Stimulated activated naive CD8-positive, alpha-beta T cell treated with anti-CD3 and anti-CD28 coated beads, Interleukin-15, Interleukin-2, amounts not matched to agents 100 U/mL and 50 U/mL, for 24 hours (primary cell): ENCODE measurements at places on chromosomes 7 and 10.

DNA sequence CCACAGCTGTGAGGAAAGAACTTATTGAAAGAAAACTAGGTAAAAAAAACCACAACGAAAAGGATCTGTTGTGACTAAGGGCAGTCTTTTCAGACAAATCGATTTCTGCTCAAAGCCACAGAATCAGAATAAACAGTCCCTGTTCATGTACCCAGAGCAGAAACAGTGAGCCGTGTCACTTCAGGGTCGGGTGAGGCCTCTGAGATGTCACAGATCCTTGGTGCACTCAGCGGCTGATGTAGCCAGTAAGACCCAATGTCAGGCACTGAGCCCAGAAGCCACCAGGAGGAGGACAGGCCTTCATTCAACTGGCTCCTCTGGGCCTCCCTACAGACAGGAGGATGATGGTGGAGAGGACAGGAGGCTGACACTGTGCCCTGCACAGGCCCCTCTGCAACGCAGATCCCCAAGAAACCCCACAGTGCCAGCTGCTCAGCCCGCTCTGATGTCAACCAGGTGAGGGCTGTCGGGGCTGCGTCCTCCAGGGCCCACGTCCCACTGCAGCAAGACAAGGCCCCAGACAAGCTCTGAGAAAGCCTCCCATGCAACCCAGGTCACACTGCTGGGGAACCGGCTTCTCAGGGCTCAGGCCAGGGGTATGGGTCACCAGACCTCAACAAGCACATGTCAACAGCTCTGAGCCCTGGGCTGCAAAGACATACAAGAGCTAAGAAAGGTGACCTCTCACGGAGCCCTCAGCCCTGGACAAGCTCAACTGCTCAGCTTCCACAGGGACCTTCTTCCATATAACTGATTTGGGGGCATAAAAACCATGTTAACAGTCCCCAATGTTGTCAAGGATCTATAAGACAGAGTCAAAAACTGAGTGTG lies 190.6 kb downstream of the PARD3 start:
- DNase-seq: no peak

DNA sequence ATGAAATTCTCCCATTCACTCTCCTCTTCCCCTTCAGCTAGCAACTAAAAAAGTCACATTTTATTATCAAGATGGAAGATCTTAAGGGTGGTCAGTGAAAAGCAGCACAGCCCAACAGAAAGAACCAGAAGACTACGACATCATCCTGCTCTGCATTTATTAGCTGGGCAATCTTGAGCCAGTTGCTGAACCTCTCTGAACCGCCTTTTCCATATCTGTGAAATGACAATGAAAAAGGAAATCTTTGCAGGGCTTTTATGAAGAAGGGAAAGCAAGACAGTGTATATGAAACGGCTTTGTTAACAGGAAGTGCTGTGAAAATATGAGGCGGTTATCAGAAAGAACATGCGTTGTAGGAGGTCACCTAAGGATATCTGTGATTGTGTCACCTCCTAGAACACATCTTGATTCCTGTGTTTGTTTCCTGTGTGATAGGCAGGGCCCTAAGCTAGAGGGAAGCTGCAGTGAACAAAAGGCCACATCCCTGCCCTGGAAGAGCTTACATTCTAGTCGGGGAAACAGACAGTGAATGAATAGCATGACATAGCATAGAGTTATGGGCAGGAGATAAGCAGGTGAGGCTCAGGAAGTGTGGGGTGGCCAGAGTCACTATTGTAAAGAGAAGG lies 36.0 kb upstream of the KCNMA1 start:
- no peak for DNase-seq

GRCh38 chr10:12513003-12513365 lies 163.6 kb downstream of the CAMK1D start:
- no peak for DNase-seq

DNA sequence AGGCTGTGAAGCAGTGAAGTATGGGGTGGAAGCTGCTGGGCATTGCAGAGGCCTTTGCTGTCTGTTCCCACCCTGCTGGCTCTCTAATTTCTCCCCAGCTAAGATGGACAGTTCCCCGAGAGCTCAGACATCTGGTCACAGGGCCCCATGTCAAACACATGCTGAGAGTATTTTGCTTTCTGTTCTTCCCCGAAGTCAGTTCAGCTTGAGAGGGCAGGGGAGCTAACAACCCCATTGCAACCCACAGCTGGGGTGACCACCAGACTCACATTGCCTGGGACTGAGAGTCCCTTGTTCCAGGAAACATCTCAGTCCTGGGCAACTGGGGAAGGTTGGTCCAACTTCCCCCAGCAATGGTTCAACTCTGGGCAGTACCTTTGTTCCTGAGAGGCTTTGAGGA lies 52.8 kb downstream of the ABCA13 start:
- no peak for DNase-seq

- DNase-seq: no peak
Measured at GRCh38 chr10:49268185-49268584, 30.8 kb upstream of the C10orf71 start.

- no peak for DNase-seq
Measured at GRCh38 chr10:34809796-34810195, 5.3 kb downstream of the PARD3 start.

DNA sequence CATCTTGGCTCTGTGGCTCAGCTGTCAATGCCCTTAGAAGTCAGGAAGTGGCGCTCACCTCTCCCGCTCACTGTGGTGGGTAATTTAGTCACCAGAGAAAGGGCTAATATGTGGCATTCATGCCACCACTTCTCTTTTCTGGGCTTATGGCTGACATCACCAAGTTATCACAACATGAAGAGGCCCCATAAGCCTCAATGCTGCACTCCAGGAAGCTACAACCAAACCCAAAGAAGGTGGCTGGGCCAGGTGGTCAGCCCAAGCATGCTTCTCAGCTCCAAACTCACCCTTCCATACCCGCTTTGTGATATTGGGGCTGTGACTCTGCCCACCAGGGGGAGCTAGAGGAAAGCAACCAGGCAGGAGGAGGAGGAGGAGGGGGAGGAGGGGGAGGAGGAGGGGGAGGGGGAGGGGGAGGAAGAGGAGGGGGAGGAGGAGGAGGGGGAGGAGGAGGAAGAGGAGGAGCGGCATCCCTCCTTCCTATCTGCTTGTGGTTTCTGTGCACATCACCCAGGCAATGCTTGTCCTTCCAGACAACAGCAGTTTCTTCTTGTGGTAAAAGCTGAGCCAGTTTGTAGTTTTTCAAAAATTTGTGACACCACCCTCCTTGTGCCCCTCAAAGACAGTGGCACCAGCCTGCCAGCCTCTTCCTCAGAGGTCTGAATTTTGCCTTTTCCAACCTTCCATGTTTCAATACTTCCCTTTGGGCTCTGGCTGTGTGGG lies 42.1 kb downstream of the CYP26A1 start:
- DNase-seq: peak; percentile 78

DNA sequence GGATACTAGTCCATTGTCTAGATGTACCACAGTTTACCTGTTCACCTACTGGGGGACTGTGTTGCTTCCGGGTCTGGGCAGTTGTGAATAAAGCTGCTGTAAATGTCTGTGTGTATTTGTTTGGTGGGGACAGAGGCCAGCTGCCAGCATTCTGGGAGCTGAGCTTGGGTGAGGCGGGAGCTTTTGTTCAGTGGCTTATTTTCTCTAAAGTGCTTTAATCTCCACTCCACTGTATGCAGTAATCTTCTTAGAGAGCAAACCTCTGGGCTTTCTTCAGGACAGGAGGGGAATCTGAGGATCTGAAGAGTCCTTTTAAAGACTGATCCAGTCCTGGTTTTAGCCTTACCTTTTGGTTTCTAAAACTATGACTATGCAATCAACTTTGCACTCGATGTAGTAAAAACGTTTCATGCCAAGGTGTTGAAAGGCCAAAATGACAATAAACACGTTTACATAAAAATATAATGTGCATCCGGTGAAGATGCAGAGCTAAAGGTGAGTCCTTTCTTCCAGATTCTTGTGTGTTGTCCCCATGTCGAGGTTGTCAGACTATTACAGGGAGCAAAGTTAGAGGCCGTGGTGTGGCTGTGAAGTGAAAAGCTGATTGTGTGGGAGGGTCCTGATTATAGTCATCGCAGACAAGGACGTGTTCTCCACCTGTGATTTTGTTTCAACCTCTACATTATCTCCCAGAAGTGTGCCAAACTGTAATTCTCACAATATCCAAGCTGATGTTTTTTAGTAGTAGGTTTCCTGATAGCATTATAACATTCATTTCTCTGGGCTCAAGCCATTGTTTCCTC lies 279.8 kb downstream of the CAMK1D start:
- no peak for DNase-seq

DNA sequence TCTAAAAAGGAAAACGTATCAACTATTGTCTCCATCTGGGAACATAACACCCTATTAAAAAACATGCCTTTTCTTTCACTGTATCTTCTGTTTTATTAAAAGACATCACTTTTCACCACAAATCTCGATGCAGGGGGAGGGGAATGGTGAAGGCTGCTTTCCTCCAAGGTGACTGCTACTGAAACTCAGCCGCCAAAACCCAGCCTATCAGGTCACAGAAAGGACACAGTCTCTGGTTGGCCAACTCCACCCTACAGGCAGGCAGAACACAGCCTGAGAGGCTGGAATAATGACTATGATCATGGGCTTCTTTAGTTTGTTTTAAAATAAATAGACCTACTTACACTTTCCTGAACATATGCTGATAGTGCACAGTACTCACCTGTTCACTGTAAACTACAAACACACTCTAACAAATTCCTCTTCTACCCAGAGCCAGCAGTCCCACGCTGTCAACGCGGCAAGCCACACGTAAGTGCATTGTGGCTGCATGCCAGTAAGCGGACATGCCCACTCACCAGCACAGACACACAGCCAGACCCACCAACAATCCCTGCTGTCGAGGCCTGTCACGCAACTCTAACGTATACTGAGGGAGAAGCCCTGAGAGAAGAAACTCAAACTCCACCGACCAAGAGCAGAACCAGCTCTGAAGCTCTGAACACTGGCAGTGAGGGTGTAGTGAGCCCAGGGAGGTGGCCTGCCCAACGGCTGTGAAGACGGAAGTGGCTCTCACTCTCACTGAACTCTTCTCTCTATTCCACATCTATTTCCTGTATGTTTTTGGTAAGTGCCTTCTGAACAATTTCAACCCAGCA lies 41.8 kb downstream of the NCAPG2 start:
- no peak for DNase-seq

GRCh38 chr7:24227603-24228359 lies 56.2 kb upstream of the NPY start:
- DNase-seq: peak; percentile 39

GRCh38 chr10:17453035-17453372 lies 1.4 kb downstream of the ST8SIA6 start:
- no peak for DNase-seq

DNA sequence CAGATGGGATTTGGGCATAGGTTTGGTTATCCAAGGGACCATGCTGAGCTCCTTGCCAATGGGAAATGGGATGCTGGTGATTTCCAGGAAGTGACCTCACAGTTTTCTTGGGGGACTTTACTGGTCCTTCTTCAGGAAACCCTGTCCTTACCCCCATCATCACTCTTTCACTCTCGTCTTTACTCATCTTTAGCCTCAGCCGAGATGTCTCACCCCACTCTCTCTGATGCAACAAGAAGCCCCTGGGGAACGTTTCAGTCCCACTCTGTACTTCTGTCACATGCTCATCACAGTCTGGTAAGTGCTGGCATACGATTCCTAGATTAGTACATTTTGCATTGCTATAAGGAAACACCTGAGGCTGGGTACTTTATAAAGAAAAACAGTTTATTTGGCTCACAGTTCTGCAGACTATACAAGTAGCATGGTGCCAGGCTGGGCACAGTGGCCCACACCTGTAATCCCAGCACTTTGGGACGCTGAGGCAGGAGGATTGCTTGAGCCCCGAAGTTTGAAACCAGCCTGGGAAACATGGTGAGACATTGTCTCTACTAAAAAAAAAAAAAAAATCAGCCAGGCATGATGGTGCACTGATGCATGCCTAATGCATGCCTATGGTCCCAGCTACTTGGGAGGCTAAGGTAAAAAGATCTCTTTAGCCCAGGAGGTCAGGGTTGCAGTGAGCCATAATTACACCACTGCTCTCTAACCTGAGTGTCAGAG lies 63.5 kb upstream of the VKORC1L1 start:
- DNase-seq: no peak

DNA sequence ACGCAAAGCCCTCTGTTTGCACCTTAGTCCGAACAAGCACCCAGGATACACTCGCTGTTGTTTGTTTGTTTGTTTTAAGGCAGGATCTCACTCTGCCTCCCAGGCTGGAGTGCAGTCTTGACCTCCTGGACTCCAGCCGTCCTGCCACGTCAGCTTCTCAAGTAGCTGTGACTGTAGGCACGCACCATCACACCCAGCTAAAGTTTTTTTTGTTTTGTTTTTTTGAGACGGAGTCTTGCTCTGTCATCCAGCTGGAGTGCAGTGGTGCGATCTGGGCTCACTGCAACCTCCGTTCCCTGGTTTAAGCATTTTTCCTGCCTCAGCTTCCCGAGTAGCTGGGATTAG lies 76.8 kb downstream of the CTBP2 start:
- no peak for DNase-seq

DNA sequence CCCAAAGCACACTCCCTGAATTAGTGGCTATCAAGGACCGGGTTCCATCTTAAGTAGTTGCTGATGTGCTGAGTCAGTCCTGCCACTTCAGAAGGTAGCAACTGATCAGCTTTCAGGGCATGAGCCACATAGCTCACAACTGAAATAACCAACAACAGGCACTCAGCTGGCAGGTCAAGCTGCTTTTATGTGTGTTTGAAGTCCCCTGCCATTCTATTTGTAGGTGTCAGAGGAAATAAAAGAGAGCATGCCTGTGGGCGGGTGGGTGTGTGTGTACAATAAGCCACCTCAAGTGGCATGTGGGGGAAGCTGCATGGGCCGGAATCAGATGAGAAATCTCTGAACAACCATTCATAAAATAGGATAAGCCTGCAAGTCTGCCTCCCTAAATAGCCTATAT lies 114.3 kb upstream of the YAE1 start:
- no peak for DNase-seq

GRCh38 chr7:69309601-69310000 lies 288.7 kb upstream of the AUTS2 start:
- DNase-seq: no peak

DNA sequence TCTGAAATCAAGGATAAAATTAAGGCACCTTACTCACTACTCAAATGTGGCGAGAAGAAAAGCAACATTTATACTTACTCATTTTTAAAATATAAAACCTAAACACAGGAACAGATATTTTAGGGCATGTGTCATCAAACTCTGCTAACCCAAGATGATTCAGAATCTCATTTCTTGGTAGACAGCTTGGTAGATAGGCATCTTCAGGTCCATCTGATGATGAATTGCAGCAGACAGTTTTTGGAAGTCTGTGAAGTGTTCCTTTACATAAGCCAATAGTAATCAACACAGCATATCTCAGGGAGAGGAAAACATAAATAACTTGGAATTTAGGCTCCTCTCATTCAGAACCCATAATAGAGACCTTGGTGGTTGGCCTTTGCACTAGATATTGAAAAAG lies 3.4 kb downstream of the HIPK2 start:
- DNase-seq: no peak

DNA sequence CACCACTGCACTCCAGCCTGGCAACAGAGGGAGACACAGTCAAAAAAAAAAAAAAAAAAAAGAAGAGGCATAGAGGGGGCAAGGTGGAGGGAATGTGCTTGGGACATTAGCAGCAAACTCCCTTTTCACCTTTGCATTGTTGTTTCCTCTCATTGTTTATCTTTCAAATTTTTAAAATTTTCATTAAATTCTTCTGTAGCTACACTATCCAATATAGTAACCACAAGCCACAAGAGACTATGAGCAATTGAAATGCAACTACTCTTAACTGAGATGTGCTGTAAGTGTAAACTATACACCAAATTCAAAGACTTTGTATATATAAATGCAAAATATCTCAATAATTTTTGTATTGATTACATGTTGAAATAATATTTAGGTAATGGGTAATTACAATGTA lies 43.4 kb downstream of the EBLN1 start:
- no peak for DNase-seq
